ENCODE measurements at places on chromosomes 1 and 21. TPM values are rescaled to one million over a fixed set of nuclear protein-coding genes. Genes with fewer than 3 reads are reported as not detected.
A peak's percentile ranks its signal among the peaks of the same experiment; 100 is the strongest.

DNA sequence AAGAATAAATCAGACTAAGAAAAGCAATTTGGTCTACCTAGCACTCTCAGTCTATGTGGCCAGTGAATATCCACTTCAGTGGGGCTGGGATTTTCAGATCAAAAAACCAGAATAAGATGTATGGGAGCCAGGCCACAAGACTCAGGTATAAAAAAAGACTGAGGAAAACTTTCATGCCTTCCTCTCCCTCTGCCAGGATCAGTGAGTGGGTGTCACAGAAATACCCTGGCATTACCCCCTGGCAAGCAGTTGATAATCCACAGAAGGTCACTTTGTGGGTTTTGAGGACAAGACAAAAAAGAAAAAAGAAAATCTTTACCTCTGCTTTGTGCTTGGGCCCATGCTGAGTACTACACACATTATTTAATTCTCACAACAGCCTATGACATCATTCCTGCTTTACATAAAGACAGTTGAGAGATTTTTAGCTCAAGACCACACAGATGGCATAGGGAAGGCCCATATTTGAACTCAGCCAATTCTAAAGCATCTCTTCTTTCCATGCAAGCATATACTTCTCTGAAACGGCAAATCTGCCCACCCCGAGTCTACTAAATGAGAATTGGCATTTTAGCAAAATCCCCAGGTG, 57.6 kb downstream of the DESI2 start:
- no peak for DNase-seq
- H3K27me3 ChIP-seq: no peaks in the 10 kb centered on the region
- no peak overlapping the region for H3K4me3 ChIP-seq
- H3K4me1 ChIP-seq: no peaks in the 10 kb centered on the region

DNA sequence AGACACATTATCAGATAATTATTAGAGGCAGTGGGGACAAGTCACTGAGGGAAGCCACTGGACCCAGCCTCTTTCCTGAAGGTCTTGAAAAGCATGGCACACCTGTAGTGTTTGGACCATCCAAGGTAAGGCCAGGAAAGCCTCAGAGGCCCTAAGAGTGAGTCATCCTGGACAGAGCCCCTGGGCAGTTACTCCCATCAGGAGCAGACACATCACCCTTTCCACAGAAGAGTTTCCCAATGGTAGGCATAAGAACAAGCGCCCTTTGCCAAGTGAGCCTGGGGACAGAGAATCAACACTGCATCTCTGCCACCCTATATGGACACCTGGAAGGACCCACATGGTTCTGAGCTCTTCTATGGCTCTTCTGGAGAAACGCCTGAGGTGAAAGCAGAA, 136.0 kb downstream of the PLXNA2 start:
- H3K36me3 ChIP-seq: no peaks in the 10 kb centered on the region
- DNase-seq: no peak
- no peak overlapping the region for H3K4me3 ChIP-seq
- H3K4me1 ChIP-seq: peaks cover 8% of the 10 kb centered on the region
- no peaks in the 10 kb centered on the region for H3K27me3 ChIP-seq

GRCh38 chr1:161228032-161228431, 2.2 kb downstream of the TOMM40L start:
- H3K4me3 ChIP-seq: no peak overlapping the region
- peaks cover 15% of the 10 kb centered on the region for H3K36me3 ChIP-seq
- H3K4me1 ChIP-seq: peaks cover 26% of the 10 kb centered on the region
- H3K27me3 ChIP-seq: peaks cover 13% of the 10 kb centered on the region

GRCh38 chr21:44755227-44755626, 43.9 kb upstream of the TSPEAR start:
- no peaks in the 10 kb centered on the region for H3K4me1 ChIP-seq
- H3K27me3 ChIP-seq: peaks cover 43% of the 10 kb centered on the region
- H3K27ac ChIP-seq: no peak overlapping the region

- no peak for DNase-seq
- no peak overlapping the region for H3K4me3 ChIP-seq
- peaks cover 31% of the 10 kb centered on the region for H3K36me3 ChIP-seq
- H3K4me1 ChIP-seq: peaks cover 44% of the 10 kb centered on the region
- no peak overlapping the region for H3K27ac ChIP-seq
- H3K27me3 ChIP-seq: no peaks in the 10 kb centered on the region
These were observed 5.7 kb downstream of the TOR1AIP2 start for GRCh38 chr1:179871940-179872339.

DNA sequence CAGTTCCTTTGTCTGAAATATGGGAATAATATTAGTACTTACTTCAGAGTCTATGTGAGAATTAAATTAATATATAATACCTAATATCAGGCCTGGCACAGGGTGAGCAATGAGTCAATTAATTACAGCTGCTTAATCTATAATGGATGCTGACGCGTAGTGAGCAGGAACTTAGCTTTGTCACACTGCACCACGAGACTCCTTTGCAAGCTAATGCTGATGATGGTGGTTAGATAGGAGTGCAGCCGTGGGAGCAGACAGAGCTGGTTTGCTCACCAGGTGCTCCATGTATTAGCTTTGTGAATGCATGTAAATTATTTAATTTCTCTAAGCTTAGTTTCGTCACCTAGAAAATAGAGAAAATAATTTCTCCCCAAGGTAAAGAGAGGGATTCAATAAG, 35.1 kb downstream of the KCNJ15 start:
- no peak overlapping the region for H3K4me3 ChIP-seq
- DNase-seq: no peak
- no peak overlapping the region for H3K27ac ChIP-seq
- H3K27me3 ChIP-seq: no peaks in the 10 kb centered on the region
- peaks cover 10% of the 10 kb centered on the region for H3K4me1 ChIP-seq

Gene AGRN
- total RNA-seq: 446 TPM

DNA sequence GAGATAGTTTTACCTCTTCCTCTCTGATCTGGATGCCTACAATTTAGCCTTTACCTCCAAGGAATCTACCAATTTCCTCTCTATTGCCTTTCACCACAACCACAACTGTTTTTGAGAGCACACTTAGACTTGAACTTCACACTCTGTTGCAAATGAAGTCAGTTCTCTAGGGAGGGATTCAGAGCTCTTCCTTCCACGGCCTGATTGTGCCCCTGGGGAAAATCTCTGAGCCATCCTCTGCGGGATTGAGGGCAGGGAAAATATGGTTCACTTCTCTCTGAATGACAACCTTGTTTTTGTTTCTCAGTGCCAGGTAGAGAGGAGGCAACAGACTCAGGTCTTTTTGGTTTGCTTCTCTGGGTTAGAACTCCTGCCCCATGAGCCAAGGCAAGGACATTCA, 35.4 kb upstream of the BCL10 start:
- H3K27me3 ChIP-seq: no peaks in the 10 kb centered on the region
- H3K36me3 ChIP-seq: peaks cover 9% of the 10 kb centered on the region
- H3K27ac ChIP-seq: no peak overlapping the region
- peaks cover 56% of the 10 kb centered on the region for H3K4me1 ChIP-seq

GRCh38 chr1:234272656-234273312, 100.5 kb upstream of the COA6 start:
- no peak overlapping the region for H3K27ac ChIP-seq
- peaks cover 76% of the 10 kb centered on the region for H3K27me3 ChIP-seq
- H3K36me3 ChIP-seq: no peaks in the 10 kb centered on the region
- no peak for DNase-seq

GRCh38 chr1:244150071-244150470, 99.0 kb downstream of the ZBTB18 start:
- no peaks in the 10 kb centered on the region for H3K4me1 ChIP-seq
- H3K27ac ChIP-seq: no peak overlapping the region
- H3K27me3 ChIP-seq: no peaks in the 10 kb centered on the region
- no peaks in the 10 kb centered on the region for H3K36me3 ChIP-seq

DNA sequence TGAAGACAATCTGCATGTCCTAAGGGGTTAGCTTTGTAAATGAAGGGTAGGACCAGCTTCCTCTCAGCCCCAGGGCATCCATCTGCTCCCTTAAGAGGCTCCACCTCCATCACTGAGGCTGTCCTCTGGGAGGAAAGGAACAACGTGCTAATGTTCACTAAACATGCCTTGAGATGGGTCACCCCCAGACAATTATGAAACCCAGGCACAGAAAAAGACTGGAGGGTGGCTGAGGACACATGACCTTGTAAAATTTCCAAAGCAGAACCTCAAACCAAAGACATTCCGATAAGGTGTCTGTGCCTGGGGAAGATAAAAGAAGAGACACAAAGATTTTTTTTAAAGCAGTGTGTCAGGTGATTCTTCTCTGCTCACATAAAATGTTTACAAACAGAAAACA, 37.6 kb upstream of the ZNF124 start:
- no peak for DNase-seq
- no peaks in the 10 kb centered on the region for H3K27me3 ChIP-seq
- peaks cover 12% of the 10 kb centered on the region for H3K4me1 ChIP-seq
- peaks cover 32% of the 10 kb centered on the region for H3K36me3 ChIP-seq
- peak overlapping the region; percentile 83 for H3K4me3 ChIP-seq

DNA sequence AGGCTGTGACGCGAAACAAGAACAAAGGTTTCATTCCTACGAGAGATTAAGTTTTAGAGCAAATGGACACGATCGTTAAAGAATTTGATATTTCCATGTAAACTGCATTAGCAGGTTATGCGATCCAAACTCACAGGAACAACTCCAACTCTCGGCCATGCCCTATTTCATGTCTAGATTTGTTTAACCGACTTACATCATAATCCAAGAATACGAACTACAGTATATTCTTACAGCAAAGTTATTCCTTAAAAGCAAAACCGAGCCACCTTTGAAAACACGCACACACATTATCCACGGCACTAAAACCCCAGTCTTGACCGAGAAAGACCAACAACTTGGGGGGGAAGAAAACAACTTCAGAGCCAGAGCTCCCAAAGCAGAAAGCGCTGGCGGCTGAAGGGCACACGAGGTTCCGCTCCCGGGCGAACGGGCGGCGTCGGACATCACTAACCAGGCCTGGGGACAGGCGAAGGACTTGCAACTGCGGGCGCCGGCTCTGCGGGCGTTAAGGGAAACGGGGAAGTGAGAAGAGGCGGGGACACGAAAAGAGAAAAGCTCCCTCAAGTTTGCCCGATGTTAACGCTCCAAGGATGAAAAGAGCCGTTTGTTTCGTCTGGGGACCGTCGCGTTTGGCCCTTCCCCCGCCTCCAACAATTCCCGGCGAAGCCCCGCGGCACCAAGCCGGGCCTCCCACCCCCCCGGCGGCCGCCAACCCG, 690 bp downstream of the B3GALNT2 start:
- H3K27ac ChIP-seq: peak overlapping the region; percentile 92
- peaks cover 40% of the 10 kb centered on the region for H3K4me1 ChIP-seq
- H3K4me3 ChIP-seq: peak overlapping the region; percentile 88
